ENCODE measurements at places on chromosomes 7 and 10.

DNA sequence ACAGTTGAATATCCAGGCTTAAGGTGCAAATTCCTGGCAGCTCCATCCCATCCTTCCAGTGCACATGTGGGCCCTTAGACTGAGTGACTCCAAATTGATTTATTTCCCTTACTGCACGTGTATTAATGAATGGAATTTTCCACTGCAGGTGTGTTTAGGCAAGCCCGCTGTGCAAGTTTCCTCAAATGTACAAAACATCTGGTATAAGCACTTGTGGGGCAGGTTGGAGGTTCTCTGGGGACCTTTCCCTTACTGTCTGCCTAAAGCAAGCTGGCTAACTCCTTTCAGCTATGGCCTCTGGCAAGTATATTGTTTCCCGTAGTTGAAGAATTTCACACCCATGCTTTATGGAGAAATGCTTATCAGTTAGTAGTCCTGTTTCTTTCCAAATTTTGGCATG lies 25.3 kb upstream of the GIMAP6 start:
- DNase-seq: no peak

GRCh38 chr10:132850896-132851295 lies 64.9 kb upstream of the NKX6-2 start:
- DNase-seq: no peak

DNA sequence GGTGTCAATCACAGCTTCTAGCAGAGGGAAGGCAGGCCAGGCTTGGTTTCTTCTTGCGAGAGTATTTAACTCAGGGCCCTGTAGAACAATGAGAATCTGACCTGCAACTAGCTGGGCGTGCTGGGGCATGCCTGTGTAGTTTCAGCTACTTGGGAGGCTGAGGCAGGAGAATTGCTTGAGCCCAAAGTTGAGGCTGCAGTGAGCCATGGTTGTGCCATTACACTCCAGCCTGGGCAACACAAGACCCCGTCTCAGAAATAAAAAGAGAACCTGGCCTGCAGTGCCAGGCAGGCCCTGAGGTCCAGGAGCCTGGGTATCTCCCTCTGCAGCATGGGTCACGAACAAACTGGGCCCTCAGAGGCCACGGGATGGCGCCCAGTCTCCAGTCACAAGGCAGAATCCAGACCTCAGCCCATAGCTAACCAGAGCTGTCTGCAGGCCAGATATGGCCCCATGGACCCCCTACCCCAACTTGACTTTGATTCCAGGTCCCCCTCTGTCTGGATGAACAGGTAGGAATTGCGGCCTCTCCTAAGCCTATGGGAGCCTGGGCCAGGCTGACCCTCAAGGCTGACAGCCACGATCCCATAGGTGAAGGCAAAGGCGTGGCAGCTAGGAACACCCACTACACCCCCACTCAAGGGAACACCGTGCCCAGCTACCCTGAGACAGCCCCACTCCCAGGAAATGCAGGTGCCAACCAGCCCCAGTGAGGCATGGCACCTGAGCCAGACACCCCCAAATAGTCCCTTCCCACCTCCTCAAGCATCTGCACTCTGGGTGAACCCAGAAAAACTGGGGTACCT lies 102.7 kb upstream of the TNRC18 start:
- peak; percentile 32 for DNase-seq

- DNase-seq: no peak
Measured at GRCh38 chr10:24575481-24576002, 148.1 kb downstream of the ARHGAP21 start.

- DNase-seq: no peak
Measured at GRCh38 chr10:29012926-29013554, 275.8 kb upstream of the LYZL1 start.

GRCh38 chr10:17652585-17652984 lies 8.6 kb downstream of the STAM start:
- DNase-seq: no peak

DNA sequence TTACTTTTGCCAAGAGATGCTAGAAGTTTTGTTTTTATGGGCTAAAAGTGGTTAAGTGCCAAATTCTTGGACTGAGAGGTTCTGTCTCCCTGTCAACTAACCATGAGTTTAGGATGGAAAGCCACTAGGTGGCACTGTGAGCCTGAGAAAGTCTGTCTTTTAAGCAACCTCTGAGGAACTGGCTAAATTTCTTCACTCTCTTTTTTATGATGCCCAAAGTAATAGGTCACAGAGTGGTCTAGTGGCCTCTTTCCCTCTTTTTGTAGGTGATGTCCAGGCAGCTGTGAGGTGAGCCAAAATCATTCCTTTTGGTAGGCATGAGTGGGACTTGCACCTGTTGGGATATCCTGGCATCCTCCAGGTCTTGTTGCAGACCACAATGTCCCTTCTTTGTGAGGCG lies 56.8 kb downstream of the SND1 start:
- peak; percentile 95 for DNase-seq

- peak; percentile 30 for DNase-seq
Measured at GRCh38 chr7:7895754-7896153, 72.8 kb upstream of the GLCCI1 start.

All from pons (tissue), 1 donor.